ENCODE measurements at places on chromosomes 3 and 15.
A peak's percentile ranks its signal among the peaks of the same experiment; 100 is the strongest.

DNA sequence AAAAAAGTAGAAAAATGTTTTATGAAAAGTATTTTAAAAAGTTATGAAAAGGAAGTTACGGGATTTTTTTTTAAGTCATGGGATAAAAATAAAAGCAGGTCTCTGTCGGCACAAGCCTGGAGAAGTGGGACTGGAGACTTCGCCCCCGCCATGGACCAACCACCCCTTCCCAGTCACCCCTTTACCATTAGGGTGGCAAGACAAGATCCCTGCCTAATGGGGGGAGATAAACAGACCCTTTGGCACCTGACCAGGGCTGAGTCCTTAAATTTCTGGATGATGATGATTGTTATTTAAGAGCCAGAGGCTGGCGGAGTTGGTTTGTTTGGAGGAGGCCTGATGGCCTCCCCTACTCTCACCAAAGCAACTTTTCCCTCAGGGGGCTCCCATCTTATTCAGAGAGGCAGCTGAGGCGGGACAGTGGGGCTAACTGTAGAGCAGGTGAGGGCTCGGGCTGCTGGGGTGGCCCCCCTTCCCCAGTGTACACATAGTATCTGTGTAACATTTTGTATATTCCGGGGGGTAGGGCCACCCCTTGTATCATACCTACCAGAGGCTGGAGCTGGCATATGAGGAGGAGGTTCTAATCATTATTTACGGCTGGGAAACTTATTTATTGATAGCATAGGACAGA is 74.0 kb downstream of the ADAMTS7 start:
- DNase-seq, result no peak

GRCh38 chr15:98651036-98651481 is 2.7 kb downstream of the IGF1R start:
- DNase-seq, result no peak

GRCh38 chr3:161548301-161548700 is 51.7 kb downstream of the OTOL1 start:
- no peak for DNase-seq

DNA sequence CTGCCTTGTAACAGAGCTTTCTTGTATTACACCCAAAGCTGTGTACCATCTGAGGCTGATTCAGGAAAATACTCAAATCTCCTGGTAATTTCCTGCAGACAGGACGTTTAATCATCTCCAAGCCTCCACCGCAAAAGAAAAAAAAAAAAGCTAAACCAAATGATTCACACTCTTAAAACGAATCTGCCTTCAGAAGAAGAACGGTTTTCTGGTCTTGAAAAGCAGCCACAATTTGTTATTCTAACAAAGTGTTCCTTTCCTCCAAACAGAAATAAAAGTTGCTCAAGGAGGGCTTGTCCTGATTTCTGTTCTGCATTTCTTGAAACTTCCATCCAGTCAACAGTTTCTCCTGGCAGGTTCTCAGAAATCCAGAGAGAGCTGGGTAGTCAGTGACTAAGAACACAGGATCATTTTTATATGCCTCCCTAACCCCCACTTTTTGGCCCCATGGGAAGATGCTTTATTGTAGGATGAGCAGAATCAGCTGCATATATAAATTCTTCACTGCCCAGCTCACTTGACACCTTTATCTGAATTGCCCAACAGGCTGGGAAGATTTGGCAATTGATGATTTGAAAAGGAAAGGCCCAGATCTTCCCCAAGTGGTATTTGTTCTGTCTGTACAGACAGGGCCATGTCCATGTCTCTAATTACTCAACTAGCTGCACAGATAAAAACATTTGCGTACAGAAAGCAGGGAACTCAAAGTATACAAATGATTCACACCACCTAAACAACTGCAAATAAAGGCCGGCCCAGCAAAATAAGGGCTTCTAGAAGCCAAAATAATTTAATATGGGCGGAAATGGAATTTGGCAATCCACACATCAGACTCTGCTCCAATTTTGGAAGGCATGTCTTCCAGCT is 41.0 kb upstream of the PRICKLE2 start:
- DNase-seq, result peak; percentile 31

GRCh38 chr15:66786708-66787488 is 84.9 kb downstream of the SMAD6 start:
- DNase-seq, result no peak

DNA sequence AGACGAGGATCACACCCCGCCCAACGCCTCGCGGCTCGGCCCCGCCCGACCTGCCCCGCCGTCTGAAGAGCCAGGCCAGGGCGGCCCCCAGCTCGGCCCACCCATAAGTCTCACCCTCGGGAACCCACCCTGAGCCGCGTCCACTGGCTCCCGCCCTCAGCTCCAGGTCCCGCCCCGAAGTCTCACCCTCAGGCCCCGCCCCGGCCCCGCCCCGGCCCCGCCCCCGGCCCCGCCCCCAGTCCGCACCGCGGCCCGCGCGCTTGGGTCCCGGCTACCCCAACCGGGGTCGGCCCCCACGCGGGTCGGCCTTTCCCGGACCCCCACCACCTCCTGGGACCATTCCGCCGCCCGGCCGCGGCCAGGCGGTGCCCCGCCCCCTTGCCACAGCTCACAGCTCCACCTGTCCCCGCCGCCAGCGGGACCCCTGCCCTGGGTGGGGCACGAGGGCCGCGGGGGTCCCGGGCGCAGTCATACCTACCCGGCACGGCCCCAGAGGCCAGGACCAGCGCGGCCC is 489 bp downstream of the CSPG5 start:
- DNase-seq, result peak; percentile 57

DNA sequence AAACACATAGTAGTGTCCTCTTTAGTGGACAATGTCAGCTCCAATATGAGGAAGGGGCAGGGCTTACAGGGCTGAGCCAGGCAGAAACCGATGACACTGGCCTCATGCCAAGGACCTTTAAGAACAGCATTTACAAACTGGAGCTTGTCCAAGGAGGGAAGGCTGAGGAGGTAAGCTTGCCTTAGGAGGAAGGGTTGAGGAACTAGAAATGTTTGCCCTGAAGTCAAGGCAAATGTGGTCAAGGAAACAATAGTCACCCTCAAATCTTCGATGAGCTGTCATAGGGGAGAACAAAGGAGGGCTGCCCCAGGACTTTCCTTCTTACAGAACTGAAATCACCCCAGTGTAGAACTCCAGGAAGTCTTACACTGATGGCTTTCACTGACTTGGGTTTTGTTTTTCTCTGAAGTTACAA is 136.4 kb downstream of the LIPC start:
- DNase-seq, result no peak

- DNase-seq, result no peak
Measured at GRCh38 chr15:37888356-37888755, 46.1 kb upstream of the TMCO5A start.

- DNase-seq, result no peak
Measured at GRCh38 chr3:178384321-178385230, 151.7 kb upstream of the KCNMB2 start.

DNA sequence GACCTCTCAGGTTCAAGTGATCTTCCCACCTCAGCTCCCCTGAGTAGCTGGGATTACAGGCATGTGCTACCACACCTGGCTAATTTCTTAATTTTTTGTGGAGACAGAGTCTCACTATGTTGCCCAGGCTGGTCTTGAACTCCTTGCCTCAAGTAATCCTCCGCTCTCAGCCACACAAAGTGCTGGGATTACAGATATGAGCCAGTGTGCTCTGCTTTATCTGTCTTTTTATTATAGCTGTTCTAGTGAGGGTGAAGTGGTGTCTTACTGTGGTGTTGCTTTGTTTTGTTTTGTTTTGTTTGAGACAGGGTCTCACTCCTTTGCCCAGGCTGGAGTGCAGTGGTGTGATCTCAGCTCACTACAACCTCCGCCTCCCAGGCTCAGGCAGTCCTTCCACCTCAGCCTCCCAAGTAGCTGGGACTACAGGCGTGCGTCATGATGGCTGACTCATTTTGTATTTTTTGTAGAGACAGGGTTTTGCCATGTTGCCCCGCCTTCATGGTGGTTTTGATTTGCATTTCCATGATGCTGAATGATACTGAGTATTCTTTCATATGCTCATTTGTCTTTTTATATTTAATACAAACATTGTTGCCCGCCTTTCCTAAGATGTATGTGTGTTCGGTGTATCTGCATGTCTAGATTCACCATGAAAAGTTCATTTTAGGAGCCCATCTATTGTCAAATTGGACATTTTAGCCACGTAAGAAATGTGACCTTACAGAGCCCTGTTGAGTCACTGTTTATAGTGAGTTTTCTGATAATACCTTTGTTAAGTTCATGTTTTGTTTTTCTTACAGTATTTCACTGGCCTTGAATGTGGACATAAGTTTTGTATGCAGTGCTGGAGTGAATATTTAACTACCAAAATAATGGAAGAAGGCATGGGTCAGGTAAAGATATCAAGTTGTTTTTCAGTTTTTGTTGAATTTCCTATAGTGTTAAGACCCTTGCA is 80.6 kb downstream of the ARIH1 start:
- DNase-seq, result no peak

DNA sequence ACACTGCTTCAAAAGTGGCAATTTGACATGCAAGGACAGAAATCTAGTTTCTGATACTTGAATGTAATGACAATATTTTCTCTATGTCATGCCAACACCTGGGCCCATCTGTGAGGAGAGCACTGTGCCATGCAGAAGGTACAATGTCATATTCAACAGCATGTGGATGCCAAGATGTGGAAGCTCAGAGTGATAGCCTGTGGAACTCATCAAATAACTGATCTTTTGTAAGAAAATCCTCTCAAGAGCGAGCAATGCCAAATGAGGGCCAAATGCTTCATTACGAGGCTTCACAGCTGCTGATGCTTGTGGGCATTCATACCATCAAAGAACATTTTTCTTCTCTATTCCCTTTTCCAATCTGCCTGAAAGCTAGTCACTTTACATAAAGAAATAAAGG is 95.1 kb downstream of the ROBO1 start:
- no peak for DNase-seq

DNA sequence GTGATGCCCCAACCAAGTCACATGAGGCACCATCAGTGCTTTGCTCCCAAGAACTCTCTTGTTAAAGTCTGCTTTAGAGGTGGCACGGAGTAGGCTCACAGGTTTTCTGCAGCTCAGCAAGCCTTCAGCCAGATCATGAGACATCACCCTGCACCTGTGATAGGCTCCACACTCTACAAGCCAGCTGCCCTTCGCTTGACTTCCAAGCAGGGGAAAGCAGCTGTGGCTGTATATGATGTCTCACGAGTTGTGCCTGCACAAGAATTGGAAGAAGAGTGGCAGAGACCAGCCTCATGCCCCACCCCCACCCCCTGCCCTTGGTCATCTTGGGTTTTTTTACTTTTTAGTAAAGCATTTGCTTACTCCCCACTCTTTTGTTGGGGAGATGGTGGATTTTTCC is 22.5 kb downstream of the MRPS11 start:
- no peak for DNase-seq

DNA sequence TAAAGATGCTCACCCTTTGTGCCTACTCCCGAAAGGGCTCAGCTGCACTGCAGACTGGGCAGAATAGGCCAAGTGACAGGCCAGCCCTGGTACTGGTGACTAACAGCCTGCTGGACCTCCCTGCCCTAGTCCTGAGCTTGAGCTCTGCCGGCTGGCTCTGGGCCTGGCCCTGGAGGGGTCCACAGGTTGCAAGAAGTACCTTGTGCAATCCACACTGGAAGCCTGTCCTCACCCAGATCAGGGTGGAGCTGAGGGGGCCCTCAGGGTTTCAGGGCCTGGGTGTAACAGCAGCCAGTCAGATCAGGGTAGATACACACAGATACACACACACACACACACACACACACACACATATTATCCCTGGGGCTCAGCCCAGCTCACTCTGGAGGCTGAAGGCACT is 27.3 kb upstream of the PLA2G4D start:
- DNase-seq, result no peak

DNA sequence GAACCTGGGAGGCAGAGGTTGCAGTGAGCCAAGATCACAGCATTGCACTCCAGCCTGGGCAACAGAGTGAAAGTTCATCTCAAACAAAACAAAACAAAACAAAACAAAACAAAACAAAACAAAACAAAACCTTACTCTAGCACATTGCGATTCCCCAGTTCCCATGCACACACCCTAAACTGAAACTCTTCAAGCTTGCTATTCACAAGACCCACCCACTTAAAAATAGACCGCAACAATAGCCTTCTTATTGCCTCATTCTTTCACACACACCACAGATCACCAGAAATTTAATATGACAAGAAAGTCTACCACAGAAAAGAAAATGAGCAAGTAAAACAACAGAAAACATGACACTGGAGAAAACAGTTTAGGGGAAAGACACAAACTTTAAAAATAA is 598.4 kb downstream of the FHIT start:
- DNase-seq, result no peak

DNA sequence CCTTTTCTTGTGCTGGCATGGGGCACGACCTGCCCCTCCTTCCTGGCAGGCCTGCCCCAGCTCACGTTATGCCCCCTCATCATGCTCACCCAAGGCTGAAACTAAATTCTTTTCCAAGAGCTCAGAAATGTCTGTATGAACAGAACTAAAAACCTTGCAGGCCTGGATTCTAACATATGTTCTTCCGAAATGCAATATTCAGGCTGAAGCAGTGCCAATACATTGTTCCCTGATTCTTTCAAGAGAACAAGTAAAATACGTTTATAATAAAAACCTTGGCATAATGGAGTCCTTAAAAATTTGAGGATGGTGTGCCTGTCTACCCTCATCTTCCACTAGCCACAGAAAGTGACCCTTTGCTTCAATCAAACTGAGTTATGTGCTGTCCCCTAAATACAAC is 48.5 kb upstream of the ICE2 start:
- DNase-seq, result no peak

DNA sequence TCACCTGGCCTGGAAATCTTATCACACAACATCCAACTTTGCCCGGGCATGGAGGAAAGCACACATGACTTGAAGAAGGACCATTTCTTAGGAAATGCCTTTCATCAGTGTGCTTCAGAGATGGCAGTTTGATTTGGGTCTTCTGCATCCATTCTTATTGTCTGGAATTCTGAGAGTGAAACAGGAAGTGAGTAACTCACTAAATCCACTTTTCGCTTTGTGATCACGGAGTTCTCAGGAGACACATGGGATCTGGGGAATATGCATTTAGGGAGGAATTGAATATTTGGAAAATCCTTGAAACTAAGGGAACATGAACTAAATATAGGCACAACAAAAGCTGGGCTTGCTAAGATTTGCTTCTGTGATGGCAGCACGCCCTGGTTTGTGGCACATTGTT is 212.5 kb upstream of the FEZF2 start:
- DNase-seq, result no peak

DNA sequence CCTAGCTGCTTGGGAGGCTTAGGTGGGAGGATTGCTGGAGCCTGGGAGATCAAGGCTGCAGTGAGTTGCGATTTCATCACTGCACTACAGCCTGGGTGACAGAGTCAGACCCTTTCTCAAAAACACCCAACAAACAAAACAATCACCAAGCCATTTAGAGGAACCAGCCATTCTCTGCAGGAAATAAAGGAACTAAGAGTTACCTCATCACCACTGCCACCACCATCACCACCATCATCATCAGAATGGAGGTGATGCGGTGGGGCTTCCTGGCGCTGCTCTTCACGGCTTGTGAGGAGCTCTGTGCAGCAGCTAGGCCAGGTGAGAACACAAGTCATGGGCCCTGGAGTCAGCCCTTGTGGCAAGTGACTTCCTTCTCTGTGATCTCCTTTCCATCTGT is 37.7 kb upstream of the KLHL25 start:
- no peak for DNase-seq

GRCh38 chr3:150464684-150465083 is 56.6 kb downstream of the TSC22D2 start:
- no peak for DNase-seq
